Motor neuron (in vitro differentiated cells): ENCODE measurements at places on chromosomes 1 and 21. TPM values are rescaled to one million over a fixed set of nuclear protein-coding genes. Genes with fewer than 3 reads are reported as not detected.

DNA sequence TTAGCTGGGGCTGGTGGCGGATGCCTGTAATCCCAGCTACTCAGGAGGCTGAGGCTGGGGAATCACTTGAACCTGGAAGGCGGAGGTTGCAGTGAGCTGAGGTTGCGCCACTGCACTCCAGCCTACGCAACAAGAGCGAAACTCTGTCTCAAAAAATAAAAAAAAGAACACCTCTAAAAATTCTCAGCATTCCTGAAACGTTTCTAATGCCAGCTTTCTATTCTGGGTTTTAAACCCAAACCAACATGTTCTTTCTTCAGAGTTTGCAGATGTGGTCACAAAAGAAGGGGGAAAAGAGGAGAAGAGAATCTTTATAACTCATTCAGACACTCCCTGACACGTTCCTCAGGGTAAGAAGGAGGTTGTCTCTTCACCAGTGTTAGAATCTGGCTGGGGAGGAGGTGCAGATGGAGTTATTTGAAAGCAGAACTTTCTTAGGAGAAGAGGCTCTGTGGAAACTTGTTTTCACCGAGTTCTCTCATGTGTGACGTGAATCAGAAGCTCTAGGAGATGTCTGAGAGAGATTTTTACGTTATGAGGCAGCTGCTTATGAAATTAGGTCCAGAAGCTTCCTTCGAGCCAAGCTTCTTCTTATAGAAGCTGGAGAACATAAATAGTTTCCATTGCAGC, 17.8 kb upstream of the CNR2 start:
- ATAC-seq, result peak; percentile 26

Gene OR10J4
- total RNA-seq, result not detected in 2 replicates

DNA sequence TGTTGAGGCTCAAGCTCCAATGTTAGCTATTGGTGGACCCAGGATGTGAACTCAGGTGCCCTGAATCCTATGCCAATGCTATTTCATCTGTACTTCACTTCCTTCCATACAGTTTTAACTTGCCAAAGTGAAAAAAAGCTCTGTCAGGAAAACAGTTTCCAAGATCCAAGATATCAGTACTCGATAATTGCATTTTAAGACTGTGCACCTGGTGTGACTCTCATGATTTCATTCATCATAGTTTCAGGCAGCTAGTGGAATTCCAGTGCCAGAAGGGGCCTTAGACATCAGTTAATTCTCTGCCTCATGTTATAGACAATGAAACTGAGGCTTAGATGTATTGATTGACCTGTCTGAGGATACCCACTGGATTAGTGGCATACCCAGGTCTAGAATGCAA, 26.5 kb upstream of the LEPR start:
- no peak for ATAC-seq

- ATAC-seq, result no peak
These were observed 25.3 kb downstream of the TFF3 start for GRCh38 chr21:42289926-42290325.

DNA sequence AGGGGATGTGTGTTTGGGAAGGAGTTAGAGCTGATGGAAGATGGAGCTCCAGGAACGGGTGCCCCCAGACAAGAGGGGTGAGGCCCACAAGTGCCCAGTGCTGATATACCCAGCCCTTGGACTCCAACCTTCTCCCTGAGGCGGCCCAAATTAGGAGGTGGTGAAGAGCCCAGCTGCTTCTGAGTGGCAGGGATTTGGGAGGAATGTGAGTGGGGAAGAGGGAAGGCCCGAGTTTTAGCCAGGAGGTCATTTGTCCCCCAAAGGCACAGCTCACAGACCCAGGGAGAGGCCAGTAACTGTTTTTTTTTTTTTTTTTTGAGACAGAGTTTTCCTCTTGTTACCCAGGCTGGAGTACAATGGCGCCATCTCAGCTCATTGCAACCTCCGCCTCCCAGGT, 1.2 kb upstream of the PADI2 start:
- no peak for ATAC-seq

Gene MYCL
- total RNA-seq, result 52.0 and 60.7 TPM in 2 replicates

- ATAC-seq, result no peak
These were observed 42.5 kb downstream of the TMED5 start for GRCh38 chr1:93137604-93138292.

Gene MFN2
- 85.0 and 89.5 TPM in 2 replicates for total RNA-seq

Gene AMY1B
- total RNA-seq, result not detected in 2 replicates

DNA sequence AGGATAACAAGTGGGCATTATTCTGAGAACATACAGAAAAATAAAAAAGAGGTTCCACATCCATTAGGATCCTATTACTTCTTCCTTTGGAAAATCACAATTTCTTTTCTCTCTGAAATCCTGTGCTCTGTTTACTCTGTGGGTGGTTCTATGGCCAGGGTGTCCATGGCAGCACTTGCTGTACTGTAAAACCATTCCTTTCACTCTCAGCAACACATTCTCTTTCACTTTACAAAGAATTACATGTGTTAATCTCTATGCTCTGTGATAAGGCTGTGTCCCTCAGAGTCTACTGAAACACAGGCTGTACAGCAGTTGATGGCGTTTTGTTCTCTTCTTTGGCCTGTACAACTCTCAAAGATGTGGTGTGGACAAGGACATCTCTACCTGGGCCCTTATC, 524.1 kb downstream of the PTBP2 start:
- peak; percentile 97 for ATAC-seq

DNA sequence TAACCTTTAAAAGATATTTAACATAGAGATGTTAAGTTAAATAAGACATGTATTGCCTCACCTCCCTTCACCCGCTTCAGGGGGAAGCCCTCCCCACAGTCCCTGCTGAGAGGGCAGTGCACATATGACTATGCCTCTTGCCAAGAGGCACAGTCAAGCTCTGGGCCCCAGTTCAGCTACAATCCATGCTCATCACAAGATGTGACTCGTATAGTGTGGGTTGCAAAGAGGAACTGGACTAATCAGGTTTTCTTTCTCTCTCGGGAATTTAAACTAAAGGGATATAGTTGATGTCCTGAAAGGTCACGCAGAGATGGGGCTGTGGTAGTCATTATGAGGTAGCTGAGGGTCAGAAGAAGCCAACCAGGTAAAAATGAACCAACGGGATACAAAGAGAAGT, 35.6 kb downstream of the LYST start:
- no peak for ATAC-seq

Gene OSBPL9
- total RNA-seq, result 76.6 and 89.7 TPM in 2 replicates

Gene DNAJC28
- 2.2 and 2.4 TPM in 2 replicates for total RNA-seq

GRCh38 chr1:176820391-176821031, 344.0 kb downstream of the ASTN1 start:
- peak; percentile 59 for ATAC-seq
